ENCODE measurements at places on chromosomes 3 and 15. TPM values are rescaled to one million over a fixed set of nuclear protein-coding genes. Genes with fewer than 3 reads are reported as not detected.

The SNTN gene
- not detected for total RNA-seq

The MEIS2 gene
- not detected for total RNA-seq

The GPR87 gene
- not detected for total RNA-seq

The CACNA2D3 gene
- total RNA-seq: not detected

The PATL2 gene
- total RNA-seq: 69.4 TPM

The NPAP1 gene
- total RNA-seq: not detected

The LRRIQ4 gene
- total RNA-seq: not detected

The C2CD4A gene
- total RNA-seq: not detected

The GOLGA8R gene
- 5.8 TPM for total RNA-seq
